AG10803 (cell line): ENCODE measurements at places on chromosomes 3 and 15.

DNA sequence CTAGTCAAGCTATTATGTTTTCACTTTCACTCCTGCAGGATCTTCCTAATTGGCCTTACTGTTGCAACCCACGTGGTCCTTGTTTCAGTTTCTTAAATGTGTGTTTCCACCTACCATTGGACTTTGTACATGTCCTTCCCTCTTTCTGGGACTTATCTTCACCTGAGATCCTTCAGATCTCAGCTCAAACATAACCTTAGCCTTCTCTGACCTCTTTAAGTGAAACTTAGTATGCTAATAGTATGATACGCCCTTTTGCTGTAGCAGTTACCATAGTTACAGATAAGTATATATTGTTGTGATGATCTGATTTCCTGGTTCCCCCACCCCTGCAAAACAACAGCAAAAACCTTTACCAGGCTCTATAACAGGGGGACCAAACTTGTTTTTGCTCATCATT lies 35.2 kb downstream of the U2SURP start:
- no peak for DNase-seq

GRCh38 chr3:81352867-81353266 lies 408.6 kb downstream of the GBE1 start:
- peak; percentile 12 for DNase-seq

- DNase-seq = peak; percentile 95
Measured at GRCh38 chr15:39140060-39140604, 440.7 kb upstream of the THBS1 start.

- DNase-seq = peak; percentile 83
Measured at GRCh38 chr3:197308591-197308990, 10.2 kb upstream of the DLG1 start.

GRCh38 chr3:76715426-76715825 lies 324.5 kb upstream of the ROBO2 start:
- DNase-seq = no peak

DNA sequence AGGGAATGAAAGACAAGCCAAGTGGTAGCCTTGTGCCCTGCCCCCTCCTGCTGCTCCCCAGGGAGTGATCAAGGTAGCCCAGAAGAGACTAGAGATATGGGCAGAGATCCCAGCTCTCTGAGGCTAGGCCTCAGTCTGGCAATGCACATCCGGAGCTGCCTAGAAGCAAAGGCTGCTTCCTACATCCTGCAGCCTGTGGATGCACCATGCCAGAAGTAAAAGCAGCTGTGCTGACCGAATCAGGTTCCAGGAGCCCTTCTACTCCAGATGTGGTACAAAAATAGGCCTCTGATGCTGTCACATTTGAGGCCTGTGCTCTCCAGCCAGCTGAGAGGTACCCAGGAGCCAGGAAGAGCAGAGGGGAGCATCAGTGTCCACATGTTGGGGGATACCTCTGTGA lies 16.0 kb downstream of the TRAIP start:
- DNase-seq = peak; percentile 35

DNA sequence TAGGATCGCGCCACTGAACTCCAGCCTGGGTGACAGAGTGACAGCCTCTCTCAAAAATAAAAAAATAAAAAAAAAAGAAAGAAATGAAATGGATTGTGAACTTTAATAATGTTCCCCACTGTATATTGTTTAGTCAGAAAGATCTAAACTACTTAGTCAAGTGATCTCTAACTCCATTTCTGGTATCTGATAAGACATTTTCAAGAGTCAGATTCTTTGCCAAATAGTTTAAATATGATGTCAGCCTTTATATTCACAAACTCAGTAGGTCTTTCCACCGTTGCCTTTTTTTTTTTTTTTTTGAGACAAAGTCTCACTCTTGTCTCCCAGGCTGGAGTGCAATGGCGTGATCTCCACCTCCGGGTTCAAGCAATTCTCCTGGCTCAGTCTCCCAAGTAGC lies 29.0 kb upstream of the OSBPL11 start:
- no peak for DNase-seq

- no peak for DNase-seq
Measured at GRCh38 chr15:76282465-76282864, 28.8 kb downstream of the ETFA start.

GRCh38 chr3:72242326-72242725 lies 457.4 kb upstream of the PROK2 start:
- DNase-seq = no peak

GRCh38 chr15:52263563-52264282 lies 31.9 kb downstream of the MYO5C start:
- no peak for DNase-seq

DNA sequence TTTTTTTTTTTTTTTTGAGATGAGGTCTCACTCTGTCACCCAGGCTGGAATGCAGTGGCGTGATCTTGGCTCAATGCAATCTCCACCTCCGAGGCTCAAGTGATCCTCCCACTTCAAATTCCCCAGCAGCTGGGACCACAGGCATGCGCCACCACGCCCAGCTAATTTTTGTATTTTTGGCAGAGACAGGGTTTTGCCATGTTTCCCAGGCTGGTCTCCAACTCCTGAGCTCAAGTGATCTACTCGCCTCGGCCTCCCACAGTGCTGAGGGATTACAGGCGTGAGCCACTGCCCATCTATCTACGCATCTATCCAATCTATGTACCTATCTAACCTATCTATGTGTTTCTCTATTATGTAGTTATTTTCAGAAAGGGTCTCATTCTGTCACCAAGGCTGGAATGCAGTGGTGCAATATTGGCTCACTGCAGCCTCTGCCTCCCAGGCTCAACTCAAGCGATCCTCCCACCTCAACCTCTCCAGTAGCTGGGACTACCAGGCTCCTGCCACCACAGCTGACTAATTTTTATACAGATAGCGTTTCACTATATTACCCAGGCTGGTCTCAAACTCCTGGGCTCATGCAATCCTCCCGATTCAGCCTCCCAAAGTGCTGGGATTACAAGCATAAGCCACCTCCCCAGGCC lies 20.2 kb upstream of the GPX1 start:
- DNase-seq = peak; percentile 95

DNA sequence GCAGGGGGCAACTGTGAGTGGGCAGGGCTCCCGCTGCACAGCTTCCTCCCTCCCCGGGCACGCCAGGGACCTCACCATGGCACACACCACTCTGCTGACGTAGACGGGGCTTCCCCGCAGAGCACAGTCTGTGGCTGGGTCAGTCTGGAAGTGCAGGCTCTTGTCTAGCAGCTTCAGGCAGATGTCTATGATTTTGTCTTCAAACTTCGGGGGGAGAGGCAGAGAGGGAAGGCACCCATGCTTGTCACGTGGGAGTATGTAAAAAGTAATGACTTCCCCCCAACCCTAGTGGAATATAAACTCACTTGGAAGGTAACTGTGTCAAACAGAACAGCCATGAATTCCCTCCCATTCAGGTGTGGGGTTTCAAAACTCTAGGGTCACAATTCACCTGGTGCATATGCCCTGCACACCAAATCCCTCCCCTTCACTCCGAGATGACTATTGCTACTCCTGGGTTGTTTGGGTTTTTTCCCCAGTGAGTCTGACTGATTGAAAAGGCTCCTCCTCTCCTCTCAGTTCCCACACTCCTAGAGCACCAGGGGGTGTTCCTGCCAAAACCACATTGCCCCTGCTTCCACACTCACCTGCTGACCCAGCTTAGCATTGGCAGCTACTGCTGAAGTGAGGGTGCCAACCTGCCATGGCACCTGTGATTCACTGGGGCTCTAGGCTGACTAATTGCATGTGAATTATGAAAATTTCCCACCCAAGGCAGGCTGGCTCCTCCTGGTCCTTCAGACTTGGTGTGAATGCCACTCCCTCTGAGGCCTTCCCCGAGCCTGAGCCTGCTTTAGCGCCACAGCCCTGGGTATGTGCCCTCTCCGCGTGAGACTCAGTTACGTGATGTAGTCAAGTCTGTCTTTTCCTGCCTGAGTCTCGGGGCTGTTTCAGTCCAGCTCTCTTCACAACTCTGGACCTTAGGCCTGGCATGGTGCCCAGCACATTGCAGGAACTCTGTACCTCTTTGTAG lies 13.0 kb downstream of the TGM5 start:
- peak; percentile 18 for DNase-seq

DNA sequence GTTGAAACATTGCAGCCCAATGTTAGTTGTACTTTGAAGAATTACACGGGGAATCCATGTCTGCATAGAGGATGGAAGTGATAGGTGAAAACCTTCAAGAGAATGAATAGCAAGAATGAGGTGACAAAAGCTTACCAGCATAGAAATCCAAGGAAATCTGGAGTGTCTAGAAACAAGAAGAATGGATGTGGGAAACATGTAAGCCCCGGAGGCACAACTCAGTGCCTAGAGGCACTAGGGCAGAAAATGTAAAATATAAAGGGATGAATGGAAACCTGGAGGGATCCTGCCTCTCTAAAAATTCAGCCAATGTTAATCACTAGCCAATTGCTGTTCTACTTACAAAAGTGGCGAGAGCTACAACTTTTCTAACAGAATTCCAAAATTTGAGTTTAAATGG lies 619.0 kb downstream of the TBL1XR1 start:
- DNase-seq = no peak

GRCh38 chr3:189914799-189915198 lies 205.9 kb downstream of the P3H2 start:
- peak; percentile 91 for DNase-seq

- no peak for DNase-seq
Measured at GRCh38 chr3:145760036-145760435, 400.9 kb downstream of the PLOD2 start.

GRCh38 chr3:175980486-175981090 lies 1121.5 kb downstream of the NAALADL2 start:
- DNase-seq = peak; percentile 47

- DNase-seq = no peak
Measured at GRCh38 chr15:93987068-93987467, 244.3 kb upstream of the MCTP2 start.

DNA sequence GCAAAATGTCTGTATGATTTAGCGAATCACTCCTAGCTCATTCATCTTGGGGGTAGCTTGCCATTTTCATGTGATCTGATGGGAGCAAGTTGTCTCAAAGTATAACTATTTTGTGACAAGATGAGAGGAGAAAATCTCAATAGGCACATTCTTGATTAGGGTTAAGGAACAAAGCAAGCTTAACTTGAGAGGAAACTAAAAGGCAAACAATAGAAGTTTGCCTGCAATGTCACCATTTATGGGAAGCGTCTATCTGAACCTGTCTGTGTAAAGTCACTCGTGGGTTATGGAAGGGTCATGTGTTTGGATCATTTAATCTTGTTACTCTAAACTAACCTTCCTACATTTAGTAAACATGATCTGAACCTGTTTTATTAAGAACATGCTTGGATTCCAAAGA lies 232.5 kb downstream of the CDIN1 start:
- no peak for DNase-seq

DNA sequence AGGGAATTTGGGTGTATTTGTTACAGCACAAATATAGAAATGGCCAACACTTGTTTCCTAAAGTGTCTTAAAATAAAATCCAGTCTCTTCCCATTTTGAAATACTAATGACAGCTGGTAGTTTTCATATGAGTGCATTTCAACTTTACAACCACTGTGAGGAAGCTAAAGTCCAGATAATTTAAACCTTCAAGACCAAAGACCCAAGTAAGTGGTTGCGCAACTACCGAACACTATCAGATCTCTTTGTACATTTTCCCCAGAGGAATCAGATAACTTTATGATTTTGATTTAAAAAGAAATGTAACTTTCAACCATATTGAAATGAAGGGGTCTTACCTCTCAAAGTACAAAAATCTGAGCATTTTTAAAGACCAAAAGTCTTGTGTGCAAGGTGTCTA lies 14.3 kb downstream of the BCL2L10 start:
- no peak for DNase-seq

GRCh38 chr3:169552533-169552932 lies 111.0 kb downstream of the MECOM start:
- DNase-seq = no peak

DNA sequence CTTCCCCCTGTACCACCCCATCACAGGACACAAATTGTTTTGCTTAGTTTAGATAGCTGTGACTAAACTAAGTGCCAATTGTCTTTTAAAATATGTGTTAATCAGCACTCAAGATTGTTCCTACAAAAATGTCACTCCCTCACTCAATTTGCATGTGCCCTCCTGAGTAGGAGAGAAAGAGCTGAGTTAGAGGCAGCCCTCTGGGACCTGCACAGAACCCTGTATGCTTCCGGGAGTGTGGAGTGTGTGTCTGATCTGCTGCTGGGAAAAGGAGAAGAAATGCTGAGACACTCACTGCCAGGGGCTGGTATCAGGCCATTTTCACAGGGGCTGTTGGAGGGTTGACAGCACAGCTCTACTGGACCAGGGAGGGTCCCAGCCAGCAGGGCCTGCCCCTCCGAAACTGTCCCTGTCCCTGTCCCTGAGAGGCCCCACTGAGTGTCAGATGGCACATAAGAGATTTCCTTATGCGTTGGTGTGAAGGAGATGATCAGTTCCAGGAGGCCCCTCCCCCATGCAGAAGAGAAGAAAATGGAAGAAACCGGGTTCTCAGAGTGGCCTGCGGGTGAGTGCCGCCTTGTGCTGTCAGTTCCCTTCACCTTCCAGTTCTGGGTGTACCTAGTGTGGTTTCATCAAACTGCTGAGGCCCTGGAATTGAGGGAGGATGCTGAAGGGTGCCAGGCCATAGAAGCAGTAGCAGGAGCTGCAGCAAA lies 3.9 kb upstream of the B3GNT5 start:
- DNase-seq = no peak

GRCh38 chr15:41659190-41659589 lies 1.0 kb upstream of the MGA start:
- no peak for DNase-seq

- no peak for DNase-seq
Measured at GRCh38 chr3:7728566-7729519, 772.8 kb upstream of the LMCD1 start.

DNA sequence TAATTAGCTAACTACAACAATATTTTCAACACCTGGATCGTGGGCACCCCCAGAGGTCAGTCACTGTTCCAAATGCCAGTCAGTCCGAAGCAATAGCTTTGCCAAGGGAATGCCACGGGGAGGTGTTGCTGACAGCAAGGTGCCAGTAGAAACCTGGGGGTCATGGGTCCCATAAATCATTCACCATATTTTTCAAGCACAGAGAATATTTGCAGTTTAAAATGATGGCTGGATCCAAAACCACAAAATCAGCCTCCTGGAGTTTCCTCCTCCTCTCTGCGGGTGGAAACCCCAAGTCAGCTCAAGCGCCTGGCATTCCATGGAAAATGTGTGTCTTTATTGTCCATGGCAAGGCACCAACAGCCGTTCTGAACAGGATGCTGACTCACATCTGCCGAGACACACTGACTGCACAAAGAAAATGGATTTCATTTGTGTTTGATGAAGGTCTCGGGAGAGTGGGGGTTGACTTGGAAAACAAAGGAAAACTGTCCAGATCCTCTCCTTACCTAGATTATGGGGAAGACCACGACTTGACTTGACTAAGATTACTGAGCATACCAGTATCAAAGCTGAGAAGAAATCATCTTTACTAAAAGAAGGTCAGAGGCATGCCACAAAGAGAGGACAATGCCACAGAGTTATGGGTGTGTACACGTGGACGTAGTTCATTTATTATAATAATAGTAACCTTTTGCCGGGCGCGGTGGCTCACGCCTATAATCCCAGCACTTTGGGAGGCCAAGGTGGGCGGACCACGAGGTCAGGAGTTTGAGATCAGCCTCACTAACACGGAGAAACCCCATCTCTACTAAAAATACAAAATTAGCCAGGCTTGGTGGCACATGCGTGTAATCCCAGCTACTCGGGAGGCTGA lies 26.4 kb downstream of the ANXA2 start:
- peak; percentile 99 for DNase-seq

- no peak for DNase-seq
Measured at GRCh38 chr15:72912996-72913395, 129.4 kb upstream of the ADPGK start.

GRCh38 chr15:69219690-69220089 lies 59.3 kb downstream of the GLCE start:
- DNase-seq = no peak
